ENCODE measurements at places on chromosomes 7 and 10. TPM values are rescaled to one million over a fixed set of nuclear protein-coding genes. Genes with fewer than 3 reads are reported as not detected.

CRTAC1 gene
- 11.2 TPM for total RNA-seq

RFC2 gene
- 19.3 TPM for total RNA-seq

UCMA gene
- total RNA-seq: not detected

BBS9 gene
- total RNA-seq: 103 TPM

PTPN20 gene
- total RNA-seq: 14.2 TPM

OR2A1 gene
- not detected for total RNA-seq

PRRT4 gene
- total RNA-seq: 2.7 TPM

- DNase-seq: no peak
These were observed 8.4 kb upstream of the C10orf71 start for GRCh38 chr10:49290607-49291006.

- no peak for DNase-seq
These were observed 20.8 kb downstream of the LOXL4 start for GRCh38 chr10:98246911-98247805.

GRCh38 chr10:58512491-58513187 is at the start of gene BICC1:
Gene BICC1, plus strand, starts transcription at chr10:58512872. Its CDS starts 272 bp downstream, at chr10:58513144.
- peak; percentile 45 for DNase-seq

- no peak for DNase-seq
These were observed 87.1 kb downstream of the KAT6B start for GRCh38 chr10:74913377-74913979.

DNA sequence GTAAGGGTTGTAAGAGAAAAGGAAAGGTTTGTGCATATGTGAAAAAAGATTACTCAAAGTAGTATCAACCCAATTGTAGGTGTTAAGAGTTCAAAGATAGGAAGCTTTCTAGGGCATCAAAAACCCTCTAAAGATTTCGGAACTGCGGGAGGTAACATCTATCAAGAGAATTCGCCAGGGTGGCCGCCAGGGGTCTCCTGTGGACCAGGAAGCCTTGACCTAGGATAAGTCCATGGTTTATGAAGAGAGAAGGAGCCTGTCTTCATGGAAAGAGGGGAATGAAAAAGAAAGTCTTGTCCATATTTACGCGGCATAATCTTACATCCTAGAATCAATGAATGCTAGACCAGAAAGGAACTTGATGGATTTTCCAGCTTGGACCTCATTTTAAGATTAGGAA is 140.7 kb upstream of the CALCR start:
- no peak for DNase-seq

GRCh38 chr7:135189961-135190360 is 19.5 kb upstream of the CYREN start:
- DNase-seq: no peak

DNA sequence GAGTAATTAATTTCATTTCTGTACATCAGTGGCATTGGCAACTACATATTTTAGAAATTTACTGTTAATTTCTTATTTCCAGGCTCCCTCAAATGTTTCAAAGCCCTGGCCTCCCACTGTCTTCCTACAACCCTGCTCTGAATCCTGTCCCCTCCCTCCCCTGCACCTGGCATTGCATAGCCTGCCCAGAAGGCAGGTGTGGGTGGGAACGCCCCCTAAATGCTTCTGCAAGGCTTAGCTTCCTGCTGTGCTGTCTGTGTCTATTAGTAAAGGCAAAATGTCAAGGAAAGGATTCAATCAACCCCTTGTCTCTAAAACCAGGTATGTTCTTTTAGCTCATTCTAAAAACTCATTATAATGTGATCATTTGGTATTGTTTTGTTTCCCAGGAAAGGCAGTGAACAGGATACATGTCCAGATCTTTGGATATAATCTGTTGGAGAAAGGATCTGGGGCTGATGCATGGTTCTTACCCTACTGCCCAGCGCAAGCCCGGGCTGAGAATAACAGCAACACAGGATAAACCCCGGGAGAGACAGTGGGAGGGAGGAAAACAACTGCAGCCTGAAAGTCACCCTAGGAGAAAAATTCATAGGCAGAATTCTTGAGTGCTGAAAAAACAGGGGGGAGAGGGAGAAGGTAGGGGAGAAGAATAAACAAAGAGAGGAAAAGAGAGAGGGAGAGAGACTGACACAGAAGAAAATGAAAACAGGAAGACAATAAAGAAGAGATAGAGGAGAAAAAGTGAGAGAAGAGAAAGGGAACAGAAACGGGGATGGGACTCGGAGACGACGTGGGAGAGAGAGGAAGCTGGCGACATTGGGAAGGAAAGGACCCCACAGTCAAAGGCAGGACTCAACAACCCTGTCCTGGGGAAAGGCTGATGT is 589 bp downstream of the ZNF488 start:
- DNase-seq: no peak

DNA sequence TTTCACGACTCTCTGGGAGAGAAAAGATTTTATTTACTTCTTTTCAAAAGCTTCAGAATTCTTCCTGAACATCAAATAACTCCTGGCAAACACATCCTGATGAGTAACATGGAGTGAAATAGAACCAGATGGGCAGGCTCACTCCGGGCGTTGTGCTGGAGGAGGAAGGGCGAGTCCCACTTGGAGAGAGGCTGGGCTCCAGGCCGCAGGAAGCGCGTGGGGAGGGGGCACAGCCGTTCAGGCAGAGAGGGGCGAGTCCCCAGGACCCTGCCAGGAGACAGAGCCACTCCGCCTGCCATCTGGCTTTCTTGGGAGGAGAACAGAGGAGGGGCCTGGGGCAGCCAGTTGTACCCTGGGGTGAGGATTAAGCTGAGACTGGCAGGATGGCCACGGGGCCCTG is 265.9 kb upstream of the ZMIZ1 start:
- no peak for DNase-seq

DNA sequence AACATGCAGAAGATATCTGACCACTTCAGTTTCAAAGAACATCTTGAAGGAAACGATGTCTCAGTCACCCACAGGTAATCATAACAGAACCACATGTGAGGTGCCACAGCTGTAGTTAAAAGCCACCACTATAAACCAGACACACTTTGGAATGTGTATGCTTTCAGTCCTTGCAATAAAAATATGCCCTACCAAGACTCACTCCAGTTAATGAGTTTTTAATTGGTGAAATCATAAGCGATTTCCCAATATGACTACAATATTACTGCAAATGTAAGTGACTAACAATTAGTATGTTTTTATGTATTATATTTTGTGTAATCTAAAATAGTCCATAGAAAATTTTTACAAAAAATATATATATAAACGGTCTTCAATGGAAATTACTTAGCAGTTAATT is 428.2 kb downstream of the PARD3 start:
- DNase-seq: no peak

DNA sequence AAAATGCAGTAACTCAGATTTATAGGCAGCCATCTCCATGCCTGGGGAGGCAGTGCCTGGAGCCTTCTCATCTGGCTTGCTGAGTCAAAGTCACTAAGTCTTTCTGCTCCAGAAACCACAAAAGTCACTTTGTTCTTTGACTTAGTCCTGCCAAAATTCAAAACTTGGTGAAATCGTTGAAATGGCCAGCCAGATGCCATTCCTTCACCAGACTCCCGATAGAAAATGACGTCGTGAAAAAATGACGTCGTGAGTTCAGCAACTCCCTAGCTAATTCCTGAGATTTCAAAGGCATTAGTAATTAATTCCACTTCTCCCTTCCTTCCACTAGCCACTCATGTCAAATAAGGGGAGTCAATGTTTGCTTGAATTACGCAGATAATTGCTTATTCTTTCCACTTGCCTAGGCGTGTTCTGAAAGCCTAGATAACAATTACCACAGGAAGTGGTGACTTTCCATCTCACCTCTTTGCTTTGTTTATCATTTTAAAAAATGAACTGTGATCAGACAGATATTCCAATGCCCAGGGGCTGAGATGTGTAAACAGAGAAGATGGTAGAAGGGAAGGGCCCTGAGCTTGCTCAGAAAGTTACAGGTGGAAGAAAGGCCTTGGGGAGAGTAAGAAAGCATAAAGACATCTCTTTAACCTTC is 48.5 kb upstream of the OSBPL3 start:
- no peak for DNase-seq

DNA sequence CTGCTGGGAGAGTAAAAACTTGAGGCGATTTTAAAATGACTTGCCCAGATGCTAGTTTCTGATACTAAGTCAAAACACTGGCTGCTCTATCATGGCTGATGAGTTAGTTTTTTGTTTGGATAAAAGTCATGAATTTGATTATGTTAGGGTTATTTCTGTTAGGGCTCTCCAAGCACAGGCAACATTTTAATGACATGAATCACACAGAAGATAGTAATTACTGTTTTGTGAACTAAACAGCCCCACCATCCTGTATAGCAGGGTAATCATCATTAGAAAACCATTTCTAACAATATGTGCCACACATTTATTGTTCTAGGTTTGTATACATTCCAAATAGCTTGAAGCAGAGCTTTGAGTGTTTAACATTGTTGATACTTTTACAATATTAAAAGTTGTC is 750.3 kb downstream of the ANKRD7 start:
- DNase-seq: no peak

GRCh38 chr7:133139350-133139749 is 57.5 kb upstream of the CHCHD3 start:
- DNase-seq: no peak

- no peak for DNase-seq
These were observed 315.3 kb downstream of the FGFR2 start for GRCh38 chr10:121282797-121283515.

GRCh38 chr10:97224483-97225435 is 39.0 kb upstream of the SLIT1 start:
- no peak for DNase-seq

- peak; percentile 63 for DNase-seq
These were observed 145.1 kb downstream of the PLXNA4 start for GRCh38 chr7:132430861-132431822.

DNA sequence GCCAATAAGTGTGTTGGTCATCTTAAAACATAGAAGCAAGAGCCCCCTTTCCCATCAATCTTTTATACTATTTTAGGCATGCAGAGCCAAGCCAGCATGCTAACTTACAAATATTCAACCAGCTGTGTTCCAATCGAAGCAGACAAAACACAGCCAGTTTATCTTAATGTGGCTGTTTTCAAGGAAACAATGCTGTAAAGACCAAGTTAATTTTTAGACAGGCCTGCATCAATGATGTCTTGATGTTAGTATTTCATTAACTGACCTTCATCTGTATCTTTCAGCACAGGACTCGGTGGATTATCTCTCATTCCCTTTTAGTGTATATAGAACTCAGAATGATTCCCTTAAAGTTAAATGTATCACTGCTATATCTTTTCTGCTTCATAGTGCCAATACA is 262.0 kb upstream of the ZWINT start:
- DNase-seq: no peak

DNA sequence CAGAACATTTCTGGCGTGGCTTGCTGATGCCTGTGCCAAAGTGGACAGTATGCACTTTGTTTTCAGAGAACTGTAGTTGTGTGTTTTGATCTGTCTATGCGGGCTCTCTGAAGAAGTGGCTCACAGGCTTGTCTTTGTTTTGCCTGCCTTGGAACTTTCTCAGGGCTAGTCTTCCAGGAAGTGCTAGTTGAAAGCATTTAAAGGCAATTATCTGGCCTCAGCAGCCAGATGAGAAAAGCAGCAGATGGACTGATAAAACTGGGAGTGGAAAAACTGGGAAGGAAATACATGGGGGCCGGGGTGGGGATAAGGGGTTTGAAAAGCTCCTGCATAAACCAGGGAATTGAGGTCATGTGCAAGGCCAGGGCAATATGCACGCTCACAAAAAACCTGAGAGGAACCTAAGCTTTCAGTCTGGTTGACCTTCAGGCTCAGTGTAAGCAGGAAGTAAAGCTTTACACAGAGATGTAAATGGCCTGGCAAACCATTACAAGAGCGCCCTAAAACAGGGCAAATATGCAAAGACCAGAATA is 94.5 kb downstream of the ZNF33B start:
- DNase-seq: no peak

- no peak for DNase-seq
These were observed 3.5 kb downstream of the POLR3A start for GRCh38 chr10:78025685-78026364.

- DNase-seq: no peak
These were observed 86.1 kb upstream of the DNAJB6 start for GRCh38 chr7:157250605-157251228.

DNA sequence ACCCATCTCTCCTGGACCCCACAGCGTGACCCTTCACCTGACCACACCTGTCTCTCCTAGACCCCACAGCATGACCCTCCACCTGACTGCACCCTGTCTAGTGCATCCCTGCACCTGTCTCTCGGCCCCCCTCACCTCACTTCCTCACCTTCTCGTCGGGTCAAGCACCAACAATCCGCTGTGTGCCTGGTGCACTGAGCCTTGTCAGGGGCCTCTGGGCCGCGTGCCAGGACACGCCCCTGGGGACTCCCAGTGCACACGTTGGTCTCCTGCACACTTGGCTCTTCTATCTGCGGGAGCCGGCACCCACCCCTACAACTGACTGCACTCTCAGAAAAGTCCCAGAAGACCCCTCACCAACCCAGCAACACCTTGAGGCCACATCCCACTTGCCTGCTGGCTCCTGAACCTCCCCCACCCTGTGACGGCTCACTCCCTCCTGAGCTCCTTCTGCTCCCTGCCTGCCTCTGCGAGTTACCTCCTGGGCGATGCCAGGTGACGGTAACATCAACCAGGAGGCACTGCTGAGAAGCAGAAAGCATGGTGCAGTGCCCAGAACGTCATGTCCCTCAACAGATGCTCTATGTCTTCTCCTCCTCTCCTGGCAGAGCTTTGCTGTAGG is 147.6 kb downstream of the DIP2C start:
- DNase-seq: no peak

GRCh38 chr10:13993169-13993568 is 337.6 kb downstream of the FRMD4A start:
- DNase-seq: no peak

DNA sequence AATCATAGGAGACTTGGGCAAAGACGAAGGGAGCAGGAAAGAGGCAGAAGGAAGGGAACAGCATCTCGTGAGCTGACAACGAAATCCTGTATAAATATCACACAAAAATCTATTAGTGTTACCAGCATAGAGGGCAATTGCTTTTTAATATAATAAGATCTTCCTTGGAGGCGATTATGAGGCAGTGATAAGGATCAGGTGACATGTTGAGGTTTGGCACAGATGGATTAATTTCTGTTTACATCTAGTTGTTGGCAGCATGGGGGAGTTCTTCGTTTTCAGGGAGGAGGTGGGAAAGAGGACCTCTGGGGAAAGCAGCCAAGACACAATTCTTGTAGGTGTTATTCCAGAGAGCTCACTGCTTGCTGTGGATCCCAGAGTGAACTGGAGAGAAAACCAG is 163.8 kb downstream of the PLXNA4 start:
- DNase-seq: no peak

- DNase-seq: no peak
These were observed 66.4 kb downstream of the CDH23 start for GRCh38 chr10:71463111-71463510.
